ENCODE measurements at places on chromosomes 12 and 14.
A peak's percentile ranks its signal among the peaks of the same experiment; 100 is the strongest.

- peak; percentile 31 for DNase-seq
These were observed 5.7 kb upstream of the NOS1 start for GRCh38 chr12:117367006-117367638.

- DNase-seq: no peak
These were observed 6.9 kb downstream of the LMO3 start for GRCh38 chr12:16599081-16599480.

- DNase-seq: no peak
These were observed 3.9 kb upstream of the RNU6-7 start for GRCh38 chr14:32197919-32198318.

DNA sequence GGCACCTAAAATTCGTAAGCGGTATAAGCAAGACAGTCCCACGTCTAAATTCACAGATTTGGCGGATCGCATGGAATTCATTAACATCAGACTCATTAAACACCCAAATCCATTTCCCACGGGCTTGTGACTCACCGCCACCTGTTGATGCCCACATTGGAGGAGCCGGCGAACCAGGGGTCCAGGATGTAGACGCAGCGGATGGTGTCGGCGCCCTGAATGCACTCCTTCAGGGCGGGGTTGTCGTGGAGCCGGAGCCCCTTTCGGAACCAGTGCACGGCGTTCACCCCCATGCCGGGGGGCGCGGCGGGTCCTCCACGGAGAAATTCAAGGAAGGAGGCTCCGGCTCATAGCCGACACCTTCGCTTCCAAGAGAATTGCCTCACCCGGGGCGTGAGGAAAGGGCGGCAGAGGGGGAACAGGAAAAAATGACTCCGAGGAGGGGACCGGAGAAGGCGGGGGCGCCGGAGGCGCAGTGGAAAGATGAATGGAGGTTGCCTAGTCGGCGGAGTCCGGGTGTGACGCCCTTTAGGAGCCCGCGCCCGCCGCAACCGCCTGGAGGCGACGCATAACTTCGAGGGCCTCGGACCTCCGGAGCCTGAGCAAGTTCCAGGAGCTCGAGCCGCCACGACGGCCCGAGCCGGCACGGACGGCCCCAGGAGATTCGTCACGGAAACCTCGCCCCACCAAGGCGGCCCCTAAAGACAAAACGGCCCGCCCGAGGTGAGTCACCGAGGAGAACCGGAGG is 506 bp downstream of the CRY1 start:
- peak; percentile 29 for DNase-seq

DNA sequence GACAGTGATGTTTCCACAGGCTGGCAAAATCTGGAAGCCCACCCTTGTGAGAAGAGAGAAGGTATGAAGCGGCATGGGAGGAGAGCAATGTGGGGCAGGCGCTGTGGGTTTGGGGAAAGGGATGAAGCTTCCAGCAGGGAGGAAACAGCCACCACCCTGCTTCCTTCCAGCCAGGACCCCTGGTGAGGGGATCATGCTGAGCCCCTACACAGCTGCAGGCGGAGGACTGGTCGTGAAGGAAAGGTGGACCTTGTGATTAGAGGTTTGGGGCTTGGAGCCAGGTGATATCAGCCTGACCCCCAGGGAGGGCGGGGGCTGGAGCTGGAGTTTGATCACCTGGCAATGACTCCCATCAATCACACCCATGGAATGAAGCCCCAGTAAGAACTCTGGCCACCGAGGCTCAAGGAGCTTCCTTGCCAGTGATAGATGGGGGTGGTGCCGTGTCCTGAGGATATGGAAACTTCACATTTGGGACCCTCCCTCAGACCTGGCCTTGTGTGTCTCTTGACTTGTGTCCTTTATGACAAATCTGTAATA is 48.6 kb downstream of the RIMBP2 start:
- no peak for DNase-seq

DNA sequence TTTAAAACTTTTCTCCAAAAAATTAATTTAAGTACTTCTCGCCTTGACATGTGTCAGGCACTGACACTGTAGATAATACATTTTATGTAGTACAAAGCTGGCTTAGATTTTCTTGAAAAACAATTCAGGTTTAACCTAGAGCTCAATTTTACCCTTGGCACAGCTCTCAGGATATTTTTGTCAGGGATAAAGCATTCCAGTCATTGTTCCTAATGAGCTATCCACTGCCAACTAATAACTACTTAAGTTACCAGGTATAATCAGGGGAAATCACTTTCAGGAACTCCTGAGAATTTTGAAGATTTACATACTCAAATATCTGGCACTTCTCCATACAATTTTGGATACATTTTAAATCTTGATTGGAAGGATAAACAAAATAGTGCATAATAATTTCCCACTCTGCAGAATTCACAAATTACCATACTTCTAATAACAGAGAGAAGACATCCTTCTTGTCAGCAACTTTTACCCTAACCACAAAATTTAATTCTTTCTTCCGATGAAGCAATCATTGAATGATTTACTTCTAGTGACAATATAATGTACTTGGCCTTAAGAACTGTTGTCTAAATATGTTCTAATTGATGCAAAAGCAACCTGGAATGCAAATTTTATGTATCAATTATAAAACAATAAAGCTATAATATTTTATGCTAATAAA is 4.8 kb downstream of the RASSF9 start:
- DNase-seq: no peak

DNA sequence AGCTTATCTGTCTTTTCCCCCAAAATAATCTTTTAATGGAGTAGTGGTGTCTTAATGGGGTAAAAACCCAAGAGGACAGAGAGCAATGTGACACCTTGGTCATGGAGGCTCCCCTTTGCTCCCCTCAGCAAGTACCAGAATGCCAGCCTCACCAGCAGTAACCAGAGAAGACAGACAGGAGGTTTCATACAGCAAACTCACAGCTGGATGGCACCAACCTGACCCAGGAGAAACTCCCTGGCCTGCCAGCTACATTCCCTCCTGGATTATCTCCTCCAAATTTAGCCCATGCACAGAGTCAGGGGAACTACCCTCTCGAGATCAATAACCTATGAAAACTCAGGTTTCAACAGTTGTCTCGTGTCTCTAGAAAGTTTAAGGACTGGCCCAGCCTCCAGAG is 15.9 kb downstream of the BHLHE41 start:
- no peak for DNase-seq

- DNase-seq: no peak
These were observed 7.2 kb downstream of the RBMS2 start for GRCh38 chr12:56528846-56529245.

GRCh38 chr12:15532364-15532977 is 210.2 kb downstream of the PTPRO start:
- DNase-seq: peak; percentile 37

- no peak for DNase-seq
These were observed 60.0 kb downstream of the LIN52 start for GRCh38 chr14:74144789-74145188.

GRCh38 chr14:67940486-67941455 is 121.2 kb downstream of the RAD51B start:
- no peak for DNase-seq

DNA sequence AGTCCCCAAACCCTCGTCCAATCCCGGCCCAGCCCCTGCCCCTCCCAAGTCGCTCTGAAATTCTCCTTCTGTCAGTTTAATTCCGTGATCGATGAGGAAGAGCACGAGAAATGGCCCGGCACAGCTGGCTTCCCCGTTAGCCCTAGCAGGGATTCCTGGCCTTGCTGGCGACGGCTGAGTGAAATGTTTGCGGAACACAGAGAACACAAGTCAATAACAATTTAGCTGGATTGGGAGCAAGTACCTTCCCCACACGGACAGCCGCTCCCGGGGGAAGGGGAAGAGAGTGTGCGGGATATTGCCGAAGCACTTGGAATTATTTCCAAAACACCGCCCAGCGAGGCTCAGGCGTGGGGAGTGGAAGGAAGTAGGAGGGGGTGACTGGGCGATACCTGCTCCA is 134.6 kb downstream of the RBM19 start:
- DNase-seq: no peak

GRCh38 chr12:2052826-2053678 is at the start of gene CACNA1C:
Gene CACNA1C (plus strand): TSS chr12:2052987. CDS start chr12:2053563, 576 bp downstream.
- peak; percentile 29 for DNase-seq

DNA sequence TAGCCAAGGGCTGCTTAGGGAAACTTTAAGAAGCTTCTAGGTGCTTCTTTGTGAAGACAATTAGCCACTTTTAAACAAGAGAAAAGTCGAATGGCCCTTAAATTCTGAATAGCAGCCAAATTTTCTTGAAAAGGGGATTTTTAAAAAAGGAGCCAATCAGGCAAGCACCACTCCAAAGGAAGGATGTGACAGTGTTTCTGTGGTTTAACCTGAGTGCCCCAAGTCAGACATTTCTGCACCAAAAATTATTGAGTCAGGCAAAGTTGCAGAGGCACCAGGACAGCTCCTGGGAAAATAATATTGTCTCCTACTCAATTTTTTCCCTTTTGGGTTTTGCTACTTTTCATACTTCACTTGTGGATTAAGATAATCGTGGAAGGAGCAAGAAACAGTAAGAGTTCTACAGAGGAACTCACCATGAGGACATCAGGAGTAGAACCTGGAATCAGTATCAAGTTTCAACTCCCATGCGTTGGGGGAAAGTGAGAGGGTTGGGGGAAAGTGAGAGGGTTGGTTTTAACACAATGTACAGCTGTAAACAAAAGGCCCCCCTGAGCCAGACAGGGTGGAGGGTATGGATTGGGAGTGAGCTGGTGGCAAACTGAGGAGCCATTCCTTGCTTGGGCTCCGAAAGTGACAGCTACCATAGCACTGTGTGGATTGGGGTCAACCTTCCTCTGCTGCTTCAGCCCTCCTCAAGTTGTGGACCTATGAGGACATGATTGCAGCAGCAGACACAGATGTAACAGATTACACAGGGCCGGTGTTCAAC is 90.8 kb downstream of the SLC38A1 start:
- DNase-seq: no peak

- DNase-seq: no peak
These were observed 1.1 kb downstream of the TSPAN9 start for GRCh38 chr12:3078086-3078820.

- DNase-seq: no peak
These were observed 341.1 kb downstream of the BTG1 start for GRCh38 chr12:91804533-91804932.

DNA sequence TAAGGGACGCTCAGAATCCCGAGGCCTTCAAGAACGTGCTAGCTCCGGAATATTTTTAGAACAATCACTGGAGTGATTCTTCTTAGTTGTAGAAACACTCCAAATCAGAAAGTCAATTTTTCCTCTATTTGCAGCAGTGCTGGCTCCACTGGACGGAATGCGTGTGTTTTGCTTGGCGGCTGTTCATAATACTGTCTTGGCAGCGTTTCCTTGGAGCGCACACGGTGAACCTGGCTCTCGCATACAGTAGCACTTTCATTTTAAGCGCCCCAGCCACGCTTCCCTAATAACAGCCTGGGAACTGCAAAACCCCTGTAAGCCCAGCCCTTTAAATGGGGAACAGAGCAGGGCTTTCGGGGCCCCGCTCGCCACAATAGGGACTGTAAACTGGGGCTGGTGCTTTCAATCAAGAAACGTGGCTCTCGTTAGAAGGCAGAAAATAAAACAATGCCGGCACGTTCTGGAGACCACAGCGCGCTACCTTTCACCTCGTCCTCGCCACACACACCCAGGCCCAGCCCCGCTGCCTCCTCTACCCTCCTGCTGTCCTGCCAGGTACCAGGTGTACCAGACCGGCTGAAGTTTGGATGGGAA is 79.9 kb downstream of the BCL11B start:
- DNase-seq: peak; percentile 88
